Spinal cord (tissue), 10 donors: ENCODE measurements at places on chromosomes 4 and X.

DNA sequence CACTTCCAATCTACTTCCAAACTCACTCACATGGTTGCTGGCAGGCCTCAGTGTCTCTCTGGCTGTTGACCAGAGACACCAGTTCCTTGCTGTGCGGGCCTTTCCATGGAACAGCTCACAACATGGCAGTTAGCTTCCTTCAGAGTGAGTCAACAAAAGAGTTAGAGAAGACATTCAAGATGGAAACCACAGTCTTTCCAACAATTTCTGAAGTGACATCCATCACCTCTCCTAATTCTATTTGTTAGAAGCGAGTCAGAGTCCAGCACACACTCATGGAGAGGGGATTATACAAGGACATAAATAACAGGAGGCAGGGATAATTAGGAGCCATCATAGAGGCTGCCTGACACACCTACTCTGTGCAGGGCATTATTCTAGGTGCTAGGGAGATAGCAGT is 62.5 kb upstream of the TMEM164 start:
- DNase-seq: no peak

GRCh38 chrX:19554786-19555185 is 39.5 kb upstream of the MAP3K15 start:
- no peak for DNase-seq

DNA sequence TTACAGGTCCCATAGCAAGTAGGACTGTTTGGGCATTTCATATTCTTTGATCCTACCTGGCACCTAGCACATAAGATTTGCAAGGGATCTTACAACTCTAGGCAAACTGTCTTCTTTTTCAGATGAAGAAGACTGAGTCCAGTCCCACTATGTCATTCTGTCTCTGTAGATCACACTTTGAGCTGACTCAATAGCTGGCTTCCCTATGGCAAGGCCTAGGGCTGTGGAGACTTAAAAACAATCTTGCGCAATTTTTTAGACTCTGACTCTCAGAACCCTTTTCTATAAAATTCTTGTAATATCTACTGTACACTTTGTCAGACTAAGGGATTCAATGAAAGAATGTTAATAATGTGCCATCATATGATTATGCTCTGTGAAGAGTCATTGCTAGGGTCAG is 26.7 kb downstream of the OTC start:
- DNase-seq: no peak

DNA sequence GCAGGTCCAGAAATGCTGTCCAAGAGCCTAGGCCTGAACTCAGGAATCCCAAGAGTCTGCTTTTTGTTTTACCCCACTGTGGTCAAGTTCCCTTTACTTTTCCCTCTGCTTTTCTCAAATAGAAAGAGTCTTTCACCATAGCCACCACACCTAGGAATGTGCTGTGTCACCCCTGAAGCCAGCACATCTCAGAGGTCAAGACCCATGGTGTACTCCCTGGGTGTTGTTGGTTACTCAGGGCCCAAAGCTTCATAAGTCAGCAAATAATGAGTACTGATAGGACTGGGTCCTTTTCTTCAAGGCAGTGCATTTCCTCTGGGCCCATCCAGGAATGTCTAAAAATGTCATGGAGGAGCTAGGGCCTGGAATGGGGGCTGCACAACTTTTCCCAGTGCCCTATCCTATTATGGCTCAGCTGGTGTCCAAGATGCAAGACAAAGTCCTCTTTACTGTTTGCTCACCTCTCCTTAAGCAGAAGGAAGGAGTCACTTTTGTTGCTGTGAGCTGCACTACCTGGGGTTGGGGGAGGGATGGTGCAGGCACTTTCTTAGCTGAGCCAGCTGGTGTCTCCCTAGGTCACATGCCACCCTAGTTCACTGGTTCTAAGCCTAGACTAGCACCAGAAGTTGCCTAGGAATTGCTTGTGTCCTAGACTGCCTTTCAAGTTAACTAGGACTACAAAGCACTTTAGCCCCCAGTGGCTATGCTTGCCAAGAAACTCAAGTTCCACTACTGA is 62.4 kb upstream of the RXFP1 start:
- DNase-seq: no peak
